ENCODE measurements at places on chromosomes 7 and 10.

DNA sequence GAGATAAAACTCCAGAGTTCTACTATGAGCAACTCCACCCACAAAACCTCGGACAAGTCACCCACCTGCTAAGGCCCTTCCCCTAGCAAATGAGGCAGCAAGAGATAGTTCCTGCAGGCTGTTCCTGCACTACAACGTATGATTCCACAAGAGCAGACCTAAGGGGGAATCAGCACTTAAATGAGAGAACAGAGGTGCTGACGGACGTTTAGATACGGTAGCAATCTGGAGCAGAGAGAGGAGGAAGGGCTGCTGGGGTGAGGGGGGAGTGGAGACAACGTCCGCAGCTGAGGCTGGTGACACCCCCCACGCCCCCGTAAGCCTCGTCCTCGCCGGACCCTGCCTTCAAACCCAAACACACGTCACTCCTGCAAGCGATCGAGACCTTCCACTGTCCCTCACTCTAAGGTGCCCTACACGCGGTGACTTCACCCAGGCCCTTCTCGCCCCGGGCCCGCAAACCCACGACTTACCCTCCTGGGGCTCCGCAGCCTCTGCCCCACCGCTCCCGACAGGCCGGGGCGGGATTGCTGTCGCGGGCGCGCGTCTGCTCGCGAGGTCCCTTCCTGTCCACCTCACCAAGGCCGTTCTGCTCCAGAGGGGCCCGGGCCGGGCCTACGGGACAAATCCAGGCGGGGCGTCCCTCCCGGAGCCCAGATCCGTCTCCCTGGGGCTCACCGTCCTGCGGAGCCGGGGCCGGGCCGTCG, 635 bp downstream of the ZNF12 start:
- DNase-seq = peak; percentile 18

DNA sequence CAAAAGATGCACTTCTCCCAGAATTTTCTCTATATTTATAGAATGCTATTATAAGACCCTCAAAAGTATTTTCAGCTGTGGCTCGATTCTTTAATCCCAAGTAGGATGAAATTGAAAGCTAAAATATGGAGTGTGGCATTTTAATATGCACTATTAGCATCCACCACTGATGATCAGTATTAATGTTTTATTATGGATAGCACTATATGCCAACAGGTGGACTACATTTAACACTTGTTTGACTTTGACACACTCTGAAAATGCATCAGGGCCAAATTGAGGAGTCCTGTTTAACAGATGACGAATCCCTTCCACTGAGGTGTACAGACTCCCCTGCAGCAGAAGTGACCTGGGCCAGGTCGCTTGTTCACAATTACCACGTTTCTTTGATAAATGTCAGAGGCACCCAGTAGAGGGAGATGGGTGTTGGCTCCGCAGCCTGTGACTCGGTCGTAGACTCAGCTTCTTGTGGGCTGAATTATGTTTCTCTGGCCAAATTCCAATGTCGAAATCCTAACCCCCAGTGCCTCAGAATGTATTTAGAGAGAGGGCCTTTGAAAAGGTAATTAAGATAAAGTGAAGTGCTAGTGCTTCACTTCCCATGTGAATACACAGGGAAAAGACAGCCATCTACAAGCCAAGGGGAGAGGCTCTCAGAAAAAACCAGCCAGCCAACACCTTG, 48.1 kb downstream of the WIPF3 start:
- DNase-seq = no peak

DNA sequence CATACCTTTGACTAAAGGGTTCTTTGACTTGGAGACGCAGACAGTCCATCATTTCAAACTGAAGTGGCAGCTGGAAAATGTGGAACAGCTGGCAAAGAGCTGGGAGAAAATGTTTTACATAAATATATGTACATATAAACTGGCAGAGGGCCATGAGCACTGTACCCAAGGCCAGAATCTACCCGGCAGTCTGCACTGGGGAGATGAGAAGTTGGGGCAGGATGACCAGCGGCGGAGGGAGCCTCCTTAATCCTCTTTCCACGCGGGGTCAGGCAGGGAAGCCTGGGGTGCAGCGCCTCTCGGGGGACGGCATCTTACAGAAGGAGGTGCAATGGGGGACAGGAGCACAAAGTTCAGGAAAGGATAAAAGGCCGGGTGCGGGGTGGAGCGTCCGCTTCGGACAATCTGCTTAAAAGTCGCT, 1.3 kb downstream of the GLI3 start:
- DNase-seq = no peak

GRCh38 chr7:47982610-47983009, 3.2 kb upstream of the HUS1 start:
- no peak for DNase-seq

DNA sequence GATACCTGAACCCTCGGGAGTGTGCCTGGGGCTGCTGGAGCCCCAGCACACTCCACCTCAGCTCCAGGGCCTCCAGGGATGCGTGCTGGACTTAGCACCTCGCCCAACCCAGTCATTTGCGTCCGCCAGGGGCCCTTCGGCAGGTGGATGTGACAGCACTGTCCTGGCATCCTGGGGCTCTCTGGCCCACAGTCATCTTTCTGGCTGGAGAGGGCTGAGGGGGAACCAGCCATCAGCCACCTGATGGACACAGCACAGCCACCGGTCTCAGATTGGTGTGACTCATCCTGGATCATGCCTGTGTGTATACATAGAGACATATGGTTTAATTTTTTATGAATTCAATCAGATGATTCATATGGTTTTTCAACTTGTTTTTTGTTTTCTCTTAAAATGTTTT, 11.1 kb downstream of the ZNF775 start:
- DNase-seq = no peak

GRCh38 chr7:112779667-112780066, 10.5 kb downstream of the TMEM168 start:
- no peak for DNase-seq

GRCh38 chr7:143236408-143236990, 14.7 kb downstream of the TAS2R40 start:
- no peak for DNase-seq

GRCh38 chr10:32412499-32412853, 33.5 kb upstream of the CCDC7 start:
- DNase-seq = no peak

Measured in CD4-positive, alpha-beta T cell treated with Interleukin-6 for 4 hours (primary cell).